ENCODE measurements at places on chromosomes 5 and 9.

- no peak for DNase-seq
Observed at GRCh38 chr5:136722086-136722485, 356.7 kb upstream of the TRPC7 start.

DNA sequence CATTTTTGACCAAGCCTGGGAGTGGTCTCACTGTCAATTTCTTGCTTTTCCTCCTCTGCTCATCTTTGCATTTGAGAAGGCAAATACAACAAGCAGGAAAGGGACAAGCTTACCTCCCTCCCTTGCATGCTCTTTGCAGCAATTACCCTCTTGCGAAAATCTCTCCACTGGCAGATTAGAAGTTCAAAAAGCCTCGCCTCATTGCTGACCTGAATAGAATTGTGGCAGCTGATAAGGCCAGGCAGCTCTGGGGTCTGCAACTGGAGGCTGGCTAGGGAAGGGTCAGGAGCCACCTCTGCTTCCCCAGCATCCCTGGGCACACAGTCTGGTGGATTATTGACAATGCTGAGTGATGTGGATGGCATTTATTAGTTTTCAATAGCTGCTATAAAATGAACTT, 362.3 kb upstream of the KIF2A start:
- no peak for DNase-seq

GRCh38 chr5:89458332-89458656, 575.3 kb upstream of the MEF2C start:
- DNase-seq, result no peak

DNA sequence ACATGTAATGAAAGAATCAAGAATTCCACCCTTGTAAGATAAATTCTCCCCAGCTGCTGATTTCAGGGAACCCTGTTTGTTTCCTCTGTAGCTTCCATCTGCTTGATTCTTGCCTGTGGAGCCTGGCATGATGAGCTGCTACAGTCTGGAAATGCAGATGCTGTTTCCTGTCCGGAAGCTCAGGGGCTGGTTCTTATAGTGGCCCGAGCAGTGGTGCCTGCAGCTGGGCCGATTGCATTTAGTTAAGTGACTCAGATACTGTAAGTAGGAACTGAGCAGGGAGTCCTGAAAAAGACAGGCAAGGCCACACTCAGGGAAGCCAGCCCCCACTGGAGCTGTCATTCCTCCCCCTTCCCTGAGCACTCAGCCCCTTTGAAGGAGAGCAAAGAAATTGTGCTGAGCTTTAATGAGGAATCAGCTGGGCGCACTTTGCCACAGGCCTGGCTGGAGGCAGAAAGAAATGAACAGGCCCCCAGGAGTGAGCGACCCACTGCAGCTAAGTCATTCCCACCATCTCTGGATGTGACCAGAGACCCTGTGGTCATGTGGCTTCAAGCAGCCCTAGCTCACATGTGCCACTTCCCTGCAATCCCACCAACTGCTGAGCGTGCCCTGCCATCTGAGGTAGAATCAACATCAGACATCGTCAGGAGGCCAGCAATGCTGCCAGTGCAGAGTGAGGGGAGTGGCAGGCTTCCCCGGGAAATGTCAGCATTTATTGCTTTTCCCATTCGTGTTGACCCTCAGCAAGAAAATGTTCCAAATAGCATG, 206.0 kb upstream of the WWC1 start:
- DNase-seq, result no peak

DNA sequence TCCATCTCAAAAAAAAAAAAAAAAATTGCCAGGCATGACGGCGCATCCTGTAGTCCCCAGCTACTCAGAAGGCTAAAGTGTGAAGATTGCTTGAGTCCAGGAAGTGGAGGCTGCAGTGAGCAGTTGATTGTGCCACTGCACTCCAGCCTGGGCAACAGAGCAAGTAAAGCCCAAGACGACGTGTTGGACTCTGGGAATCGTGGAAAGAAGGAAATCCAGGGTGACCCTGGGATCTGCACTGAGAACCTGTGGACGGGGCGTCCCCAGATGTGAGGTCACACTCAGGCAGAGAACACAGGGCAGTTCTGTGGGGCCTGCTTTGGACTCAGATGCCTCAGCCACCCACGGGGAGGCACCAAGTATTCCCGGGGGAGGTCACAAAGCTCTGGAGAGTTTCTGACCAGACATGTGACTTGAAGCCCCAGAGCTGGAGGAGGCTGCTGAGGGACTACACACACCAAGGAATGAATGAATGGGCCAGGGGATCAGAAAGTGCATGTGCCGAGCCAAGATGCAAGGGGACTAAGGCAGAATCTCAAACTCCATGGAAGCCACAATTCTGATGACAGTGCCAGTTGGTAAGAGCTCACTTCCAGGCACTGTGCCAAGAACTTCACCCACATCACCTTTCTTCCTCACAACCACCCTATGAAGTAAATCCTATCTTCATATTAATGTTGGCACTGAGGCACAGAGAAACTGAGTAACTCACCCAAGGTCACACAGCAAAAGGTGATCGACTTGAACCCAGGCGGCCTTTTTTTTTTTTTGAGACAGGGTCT, 12.9 kb downstream of the DYNC2I2 start:
- no peak for DNase-seq

GRCh38 chr9:94563548-94563947, 8.7 kb downstream of the PCAT7 start:
- DNase-seq, result no peak

DNA sequence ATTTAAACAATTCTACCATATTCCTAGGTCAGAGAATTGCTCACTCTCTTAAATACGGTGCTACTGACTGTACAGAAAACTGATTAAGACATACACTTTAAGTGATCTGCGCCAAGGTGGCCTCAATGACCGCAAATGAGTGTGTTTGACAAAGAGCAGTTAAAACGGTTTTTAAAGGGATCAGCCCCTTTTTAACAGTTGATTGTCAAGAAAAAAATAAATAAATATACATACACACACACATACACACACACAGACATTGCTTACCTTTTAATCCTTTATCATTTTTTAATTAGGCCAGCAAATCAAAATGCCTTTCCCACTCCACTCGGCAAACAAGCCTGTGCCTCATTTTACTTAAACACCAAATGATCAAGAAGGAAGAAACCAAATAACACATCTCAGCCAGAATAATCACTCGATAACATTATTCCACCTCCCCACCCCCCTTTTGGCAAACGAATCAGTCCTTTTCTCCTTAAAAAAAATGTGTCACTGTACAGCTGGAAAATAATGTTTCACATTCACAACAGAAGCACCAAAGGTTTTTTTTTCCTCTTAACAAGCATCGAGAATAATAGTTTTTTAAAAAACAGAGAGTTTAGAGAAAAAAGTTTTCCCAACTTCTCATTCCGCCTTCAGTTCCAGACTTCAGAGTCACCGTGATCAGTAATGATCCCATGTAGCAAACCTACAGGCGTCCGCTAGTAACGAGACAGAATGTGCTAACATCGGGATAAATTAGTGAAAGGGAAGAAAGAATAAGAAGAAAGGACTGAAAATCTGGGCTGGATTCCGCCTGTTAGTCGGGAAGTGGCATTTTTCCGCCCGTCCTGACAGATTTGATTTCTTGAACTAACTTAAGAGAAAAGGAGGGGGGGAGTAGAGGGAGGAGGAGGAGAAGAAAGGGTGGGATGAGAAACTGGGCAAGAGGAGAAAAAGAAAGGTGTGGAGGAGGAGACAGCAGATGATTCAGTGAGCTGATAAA, at the start of gene ZNF608:
ZNF608 (minus strand) TSS at position 712 of the 988 bp plus-strand sequence. CDS start 1,650 bp downstream, outside the sequence.
- no peak for DNase-seq

DNA sequence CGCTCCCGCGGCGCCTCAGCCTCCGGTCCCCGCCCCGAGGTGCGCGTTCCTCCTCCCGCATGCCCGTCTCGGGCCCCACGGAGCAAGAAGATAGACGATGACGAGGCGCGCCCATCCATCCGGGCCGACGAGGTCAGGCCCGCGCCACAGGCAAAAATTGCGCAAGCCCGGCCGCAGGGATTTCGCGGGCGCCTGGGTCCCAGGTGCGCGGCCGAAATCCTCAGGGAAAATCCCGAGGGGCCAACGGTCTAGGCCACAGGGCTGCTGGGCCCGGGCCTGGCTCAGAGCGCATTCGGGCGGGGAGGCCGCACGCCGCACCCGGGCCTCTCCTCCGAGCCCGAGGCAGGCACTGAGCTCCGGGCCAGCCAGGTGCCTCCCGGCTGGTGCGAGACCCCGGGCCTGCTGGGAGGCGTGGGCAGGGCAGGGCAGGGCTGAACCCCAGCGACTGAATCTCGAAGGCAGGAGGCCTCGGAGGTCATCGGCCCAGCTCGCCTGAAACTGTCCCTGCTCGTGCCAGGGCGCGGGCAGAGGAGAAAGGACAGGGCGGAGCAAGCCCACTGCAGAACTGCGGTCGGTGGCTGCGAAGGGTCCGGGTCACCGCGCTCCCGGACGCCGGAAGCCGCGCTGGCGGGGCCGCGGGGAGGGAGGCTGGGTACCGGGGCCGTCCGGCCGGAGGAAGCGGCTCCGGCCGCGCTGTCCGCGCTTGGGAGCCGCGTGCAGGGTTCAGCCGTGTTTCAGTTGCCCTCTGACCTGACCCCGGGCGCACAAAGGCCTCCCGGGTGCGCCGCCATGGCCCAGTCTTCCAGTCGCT, 66.8 kb downstream of the FOXD1 start:
- peak; percentile 56 for DNase-seq

- peak; percentile 81 for DNase-seq
Observed at GRCh38 chr9:121819428-121820231, 168.2 kb downstream of the DAB2IP start.

DNA sequence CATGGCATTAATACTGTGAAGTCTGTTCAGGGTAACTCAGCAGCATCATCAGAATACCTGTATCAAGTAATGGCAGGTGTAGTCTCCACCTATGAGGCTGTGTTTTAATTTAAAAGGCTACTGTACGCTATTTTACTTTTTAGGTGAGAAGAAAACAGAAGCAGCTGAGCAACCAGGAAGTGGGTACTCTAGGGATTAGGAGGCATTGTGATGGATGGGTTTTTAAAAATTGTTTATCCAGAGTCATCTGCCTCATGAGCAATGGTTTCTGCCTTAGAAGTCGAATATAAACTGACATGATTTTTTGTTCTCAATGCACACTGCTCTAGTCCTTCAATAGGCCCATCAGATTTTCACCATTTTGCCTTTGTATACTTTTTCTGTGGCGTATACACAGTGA, 42.6 kb downstream of the PSIP1 start:
- no peak for DNase-seq

DNA sequence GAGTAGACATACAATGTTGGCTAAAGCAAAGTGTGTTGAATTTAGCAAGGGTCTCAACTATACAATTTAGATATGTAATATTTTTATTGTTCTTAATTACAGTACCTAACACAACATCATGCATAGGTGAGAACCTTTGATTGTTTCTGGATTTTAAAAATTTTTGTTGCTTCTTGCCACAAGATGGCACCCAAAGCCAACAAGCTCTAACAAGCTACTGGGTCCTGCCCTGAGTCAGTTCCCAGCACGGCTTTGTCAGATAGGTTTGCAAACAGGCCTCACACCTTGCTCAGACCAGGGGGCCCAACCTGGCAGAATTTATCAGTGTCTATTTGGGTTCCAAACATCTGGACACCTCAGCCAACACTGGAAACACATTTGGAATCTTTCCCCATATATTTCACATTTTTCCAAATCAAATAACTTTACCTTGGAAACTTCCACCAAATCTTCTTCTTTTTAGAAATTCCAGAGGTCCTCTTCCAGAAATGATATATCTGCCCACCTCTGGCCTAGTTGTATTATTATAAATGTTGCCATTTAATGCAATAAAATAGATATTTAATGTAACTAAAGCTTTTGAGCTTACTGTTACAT, 49.5 kb upstream of the EGFLAM start:
- DNase-seq, result peak; percentile 58

GRCh38 chr5:136853971-136854370, 488.6 kb upstream of the TRPC7 start:
- DNase-seq, result no peak
